Activated naive CD8-positive, alpha-beta T cell treated with anti-CD3 and anti-CD28 coated beads, Interleukin-2, amount 50 U/mL, for 24 hours (primary cell): ENCODE measurements at places on chromosomes 3 and 15.

GRCh38 chr3:81484520-81484919 lies 276.9 kb downstream of the GBE1 start:
- no peaks in the 10 kb centered on the region for H3K27me3 ChIP-seq
- no peaks in the 10 kb centered on the region for H3K4me1 ChIP-seq
- no peak for DNase-seq
- H3K27ac ChIP-seq: no peak overlapping the region

GRCh38 chr3:38966811-38967692 lies 84.7 kb downstream of the SCN11A start:
- no peak overlapping the region for H3K27ac ChIP-seq
- no peaks in the 10 kb centered on the region for H3K4me1 ChIP-seq
- DNase-seq: no peak
- no peak overlapping the region for H3K4me3 ChIP-seq
- no peaks in the 10 kb centered on the region for H3K36me3 ChIP-seq
- H3K27me3 ChIP-seq: no peaks in the 10 kb centered on the region

DNA sequence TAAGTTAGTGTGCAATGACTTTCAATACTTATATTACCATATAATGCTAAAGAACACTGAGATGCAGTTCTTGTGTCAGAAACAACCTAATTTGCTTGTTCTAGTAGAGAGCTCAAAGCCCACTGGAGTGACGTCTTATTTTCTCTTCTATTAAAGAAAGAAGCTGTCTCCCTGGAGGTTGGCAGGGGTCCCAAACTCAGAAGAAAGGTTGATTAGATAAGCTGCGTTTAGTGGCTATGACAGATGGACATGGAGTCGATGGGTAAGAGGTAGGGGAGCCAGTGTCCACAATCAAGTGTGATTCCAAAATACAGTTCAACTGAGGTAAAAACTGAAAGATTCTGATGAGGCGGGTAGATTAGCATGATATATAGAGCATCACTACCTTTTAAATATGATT lies 363.6 kb downstream of the NLGN1 start:
- no peaks in the 10 kb centered on the region for H3K36me3 ChIP-seq
- no peak overlapping the region for H3K4me3 ChIP-seq
- no peaks in the 10 kb centered on the region for H3K4me1 ChIP-seq
- no peak overlapping the region for H3K27ac ChIP-seq
- H3K27me3 ChIP-seq: no peaks in the 10 kb centered on the region

- no peak overlapping the region for H3K27ac ChIP-seq
- H3K27me3 ChIP-seq: no peaks in the 10 kb centered on the region
- DNase-seq: no peak
- H3K36me3 ChIP-seq: no peaks in the 10 kb centered on the region
- H3K4me1 ChIP-seq: peaks cover 14% of the 10 kb centered on the region
- H3K4me3 ChIP-seq: no peak overlapping the region
Observed at GRCh38 chr3:128374746-128375445, 91.8 kb downstream of the DNAJB8 start.

- peaks cover 4% of the 10 kb centered on the region for H3K4me1 ChIP-seq
- no peak overlapping the region for H3K4me3 ChIP-seq
- DNase-seq: no peak
- no peaks in the 10 kb centered on the region for H3K27me3 ChIP-seq
- H3K27ac ChIP-seq: no peak overlapping the region
Observed at GRCh38 chr3:195075199-195075940, 195.6 kb downstream of the XXYLT1 start.

DNA sequence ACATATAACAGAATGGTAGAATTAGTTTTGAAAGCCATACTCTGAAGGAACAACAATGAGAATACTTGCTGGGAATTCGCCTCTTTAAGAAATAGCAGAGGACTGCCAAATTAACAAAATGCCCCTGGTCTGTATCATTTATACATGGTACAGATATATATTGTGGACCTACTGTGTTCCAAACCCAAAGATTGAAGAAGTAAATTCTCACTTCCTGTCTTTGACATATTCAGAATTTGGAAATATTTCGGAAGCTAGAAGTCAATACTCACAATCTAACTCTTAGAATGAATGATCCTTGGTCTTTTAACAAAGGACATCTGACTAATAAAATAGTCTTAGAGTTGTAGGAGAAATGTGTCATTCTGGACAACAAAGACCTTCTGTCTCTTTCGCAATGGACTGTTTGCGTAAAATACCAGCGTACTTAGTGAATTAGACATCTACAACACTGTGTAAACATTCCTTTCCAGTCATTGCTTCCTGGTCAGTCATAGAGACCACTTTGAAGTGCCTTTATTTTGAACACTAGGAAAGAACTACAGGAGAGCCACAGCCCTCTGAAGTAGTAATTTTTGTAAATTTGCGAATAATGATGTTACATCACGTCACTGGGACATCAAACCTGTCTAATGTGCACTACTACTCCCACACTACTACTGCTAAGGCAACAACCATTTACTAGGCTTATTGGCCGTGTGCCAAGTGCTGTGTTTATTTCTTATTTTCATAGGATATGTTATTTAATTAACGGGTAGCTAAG lies 68.0 kb downstream of the CHL1 start:
- H3K27ac ChIP-seq: no peak overlapping the region
- DNase-seq: no peak
- no peak overlapping the region for H3K4me3 ChIP-seq

- H3K27ac ChIP-seq: no peak overlapping the region
- H3K4me3 ChIP-seq: no peak overlapping the region
- H3K27me3 ChIP-seq: peaks cover 43% of the 10 kb centered on the region
Observed at GRCh38 chr15:73755481-73755880, 2.3 kb upstream of the INSYN1 start.

DNA sequence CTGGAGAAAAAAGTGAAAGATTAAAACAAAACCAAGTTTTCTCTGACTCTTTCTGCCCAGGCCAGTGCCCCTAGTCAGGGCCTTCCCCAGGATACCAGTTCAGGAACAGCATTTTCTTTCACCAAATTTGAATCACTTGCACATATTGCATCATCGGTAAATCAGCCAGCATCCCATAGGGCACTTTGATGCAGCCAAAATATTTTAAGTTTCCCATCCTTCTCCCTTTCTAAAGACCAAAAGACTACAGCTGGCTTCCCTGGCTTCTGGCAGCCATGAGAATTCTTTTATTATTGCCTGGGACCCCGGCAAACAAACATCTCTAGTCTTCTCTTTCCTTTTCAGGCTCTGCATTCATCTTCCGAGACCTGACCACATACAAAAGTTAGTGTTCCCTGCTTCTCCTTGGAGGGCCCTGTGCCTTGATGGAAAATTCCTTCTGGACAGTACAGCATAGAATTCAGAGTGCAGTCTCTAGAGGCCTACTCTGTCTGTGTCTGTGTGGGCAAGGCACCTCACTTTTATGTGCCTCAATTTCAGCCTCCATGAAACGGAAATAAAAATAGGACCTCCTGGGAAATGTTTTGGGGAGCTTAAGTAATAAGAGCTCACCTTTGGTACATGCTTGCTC lies 348.0 kb downstream of the VPS13C start:
- H3K4me1 ChIP-seq: no peaks in the 10 kb centered on the region
- DNase-seq: no peak
- H3K36me3 ChIP-seq: no peaks in the 10 kb centered on the region
- no peak overlapping the region for H3K27ac ChIP-seq
- H3K4me3 ChIP-seq: no peak overlapping the region
- H3K27me3 ChIP-seq: peaks cover 7% of the 10 kb centered on the region

GRCh38 chr3:185399737-185400667 lies 37.1 kb downstream of the MAP3K13 start:
- DNase-seq: no peak
- no peak overlapping the region for H3K4me3 ChIP-seq
- H3K36me3 ChIP-seq: no peaks in the 10 kb centered on the region
- no peaks in the 10 kb centered on the region for H3K4me1 ChIP-seq
- H3K27ac ChIP-seq: no peak overlapping the region

DNA sequence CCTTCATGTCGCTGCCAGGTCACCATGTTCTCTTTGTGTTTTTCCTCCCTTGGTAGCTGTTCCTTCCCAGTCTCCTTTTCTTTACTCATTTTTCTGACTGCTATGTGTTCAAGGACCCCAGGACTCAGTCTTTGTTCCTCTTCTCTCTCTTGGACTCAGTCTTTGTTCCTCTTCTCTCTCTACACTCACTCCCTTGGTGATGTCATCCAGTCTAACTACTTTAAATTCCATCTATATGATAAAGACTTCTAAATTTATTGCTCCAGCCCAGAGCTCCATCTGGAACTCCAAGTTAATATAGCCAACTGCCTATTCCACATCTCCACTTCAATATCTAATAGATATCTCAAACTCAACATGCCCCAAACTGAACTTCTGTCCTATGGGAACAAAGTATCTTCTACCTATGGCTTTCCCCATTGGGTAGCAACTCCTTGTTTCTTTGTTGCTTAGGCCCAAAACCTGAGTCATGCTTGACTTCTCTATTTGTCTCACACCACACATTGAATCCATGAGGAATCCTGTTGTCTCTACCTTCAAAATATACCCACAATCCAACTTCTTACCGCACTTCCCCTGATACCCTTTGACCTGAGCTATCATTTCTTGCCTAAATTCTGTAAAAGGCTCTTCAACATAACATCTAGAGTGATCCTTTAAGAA lies 4.9 kb upstream of the DYNC1LI1 start:
- no peaks in the 10 kb centered on the region for H3K36me3 ChIP-seq
- no peak overlapping the region for H3K4me3 ChIP-seq
- no peaks in the 10 kb centered on the region for H3K27me3 ChIP-seq
- H3K27ac ChIP-seq: no peak overlapping the region
- DNase-seq: no peak

DNA sequence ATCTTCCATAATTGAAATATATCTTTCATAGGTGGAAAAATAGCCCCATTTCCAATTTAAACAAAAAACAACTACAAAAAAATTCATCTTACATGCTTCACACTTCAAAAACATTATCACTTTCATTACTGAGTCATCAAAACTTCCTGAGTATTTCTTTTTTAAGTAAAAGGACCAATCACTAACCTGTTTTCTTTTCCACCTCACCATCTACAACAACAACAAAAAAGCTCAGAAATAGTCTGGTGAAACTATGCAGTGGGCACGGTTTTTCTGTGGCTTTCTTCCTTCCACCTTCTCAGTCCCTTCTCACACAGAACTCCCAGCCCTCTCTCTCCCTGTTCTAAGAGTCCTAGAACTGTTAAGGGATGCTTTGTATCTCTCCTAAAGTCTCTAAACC lies 20.3 kb upstream of the TNIK start:
- H3K27me3 ChIP-seq: no peaks in the 10 kb centered on the region
- no peaks in the 10 kb centered on the region for H3K36me3 ChIP-seq
- H3K4me1 ChIP-seq: peaks cover 15% of the 10 kb centered on the region
- no peak for DNase-seq
- peak overlapping the region; percentile 40 for H3K27ac ChIP-seq

- no peak overlapping the region for H3K4me3 ChIP-seq
- no peaks in the 10 kb centered on the region for H3K4me1 ChIP-seq
- no peaks in the 10 kb centered on the region for H3K36me3 ChIP-seq
- peaks cover 2% of the 10 kb centered on the region for H3K27me3 ChIP-seq
- no peak overlapping the region for H3K27ac ChIP-seq
Observed at GRCh38 chr15:87154761-87155160, 1075.1 kb downstream of the AGBL1 start.
